Endodermal cell (in vitro differentiated cells): ENCODE measurements at places on chromosomes 5 and 9.

DNA sequence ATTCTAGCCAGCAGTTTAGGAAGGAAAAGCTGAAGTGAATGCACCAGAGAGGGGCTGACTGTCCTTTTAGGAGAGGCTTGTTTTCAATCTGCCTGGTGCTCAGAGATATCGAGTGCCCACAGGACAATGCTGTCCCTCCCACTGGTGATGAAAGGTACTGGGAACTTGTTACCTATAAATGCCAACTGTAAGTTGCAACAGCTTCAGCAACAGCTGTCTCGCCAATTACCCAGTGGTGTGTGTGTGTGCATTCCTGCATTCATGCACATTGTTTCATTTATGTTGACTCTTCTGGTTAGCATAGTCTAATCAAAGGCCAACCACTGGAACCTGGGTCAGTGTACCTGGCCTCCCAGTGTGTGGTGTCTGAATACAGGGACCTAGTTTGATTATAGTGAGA lies 161.1 kb downstream of the CSNK1G3 start:
- DNase-seq, result peak; percentile 45

GRCh38 chr9:69572611-69573010 lies 99.6 kb downstream of the APBA1 start:
- no peak for DNase-seq

DNA sequence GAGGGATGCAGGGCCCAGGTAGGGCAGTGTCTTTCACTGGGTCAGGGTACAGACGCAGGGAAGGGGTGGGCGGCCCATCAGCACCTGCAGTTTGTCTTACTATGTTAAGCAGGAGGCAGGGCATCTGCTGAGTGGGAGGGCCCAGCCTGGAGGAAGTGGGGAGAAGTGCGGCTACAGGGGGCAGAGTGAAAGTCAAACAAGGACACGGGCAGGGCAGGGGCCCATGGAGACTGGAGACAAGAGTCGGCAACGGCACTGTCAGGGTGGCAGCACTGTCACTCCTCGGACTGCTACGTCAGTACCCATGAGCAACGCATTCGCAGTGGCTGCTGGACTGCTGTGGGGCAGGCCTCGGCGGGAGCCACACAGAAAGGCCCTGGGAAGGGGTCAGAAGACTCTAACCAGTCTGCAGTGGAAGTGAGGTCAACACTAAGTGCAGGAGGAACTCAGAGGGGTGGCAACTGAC lies 19.7 kb downstream of the CAMSAP1 start:
- peak; percentile 87 for DNase-seq

GRCh38 chr5:115352571-115352970 lies 56.1 kb upstream of the CCDC112 start:
- DNase-seq, result no peak

- DNase-seq, result no peak
These were observed 6.6 kb downstream of the POU4F3 start for GRCh38 chr5:146345240-146345577.

- DNase-seq, result no peak
These were observed 17.4 kb upstream of the KCNIP1 start for GRCh38 chr5:170486371-170486770.

DNA sequence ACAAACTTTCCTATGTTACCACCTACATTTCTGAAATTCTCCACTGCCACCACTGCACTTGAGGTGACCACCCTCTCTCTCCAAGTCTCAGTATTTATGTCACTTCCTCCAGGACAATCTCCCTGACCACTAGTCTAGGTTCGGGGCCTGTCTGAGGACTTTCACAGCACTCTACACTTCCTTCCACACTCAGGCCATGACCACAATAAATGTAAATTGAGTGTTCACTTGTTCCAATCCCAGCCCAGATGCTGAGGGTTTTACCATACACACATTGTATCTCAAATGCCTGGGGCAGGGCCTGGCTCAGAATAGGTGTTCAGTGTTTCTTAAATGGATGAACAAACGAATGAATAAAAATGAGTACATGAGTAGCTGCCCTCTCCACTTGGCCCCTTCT lies 26.9 kb upstream of the CCNG1 start:
- DNase-seq, result no peak

DNA sequence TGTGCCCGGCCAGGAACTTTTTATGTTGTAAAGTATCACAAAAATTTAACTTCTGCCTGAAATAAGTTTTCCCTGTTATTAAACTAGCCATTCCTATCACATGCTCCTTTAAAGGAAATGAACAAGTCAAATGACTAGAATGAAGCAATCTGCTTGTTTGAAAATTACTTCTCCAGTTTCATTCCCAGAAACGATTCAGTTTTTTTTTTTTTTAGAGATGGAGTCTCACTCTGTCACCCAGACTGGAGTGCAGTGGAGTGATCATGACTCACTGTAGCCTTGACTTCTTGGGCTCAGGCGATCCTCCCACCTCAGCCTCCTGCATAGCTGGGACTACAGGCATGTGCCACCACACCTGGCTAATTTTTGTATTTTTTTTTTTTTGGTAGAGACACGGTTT lies 13.3 kb upstream of the GNG10 start:
- DNase-seq, result no peak

DNA sequence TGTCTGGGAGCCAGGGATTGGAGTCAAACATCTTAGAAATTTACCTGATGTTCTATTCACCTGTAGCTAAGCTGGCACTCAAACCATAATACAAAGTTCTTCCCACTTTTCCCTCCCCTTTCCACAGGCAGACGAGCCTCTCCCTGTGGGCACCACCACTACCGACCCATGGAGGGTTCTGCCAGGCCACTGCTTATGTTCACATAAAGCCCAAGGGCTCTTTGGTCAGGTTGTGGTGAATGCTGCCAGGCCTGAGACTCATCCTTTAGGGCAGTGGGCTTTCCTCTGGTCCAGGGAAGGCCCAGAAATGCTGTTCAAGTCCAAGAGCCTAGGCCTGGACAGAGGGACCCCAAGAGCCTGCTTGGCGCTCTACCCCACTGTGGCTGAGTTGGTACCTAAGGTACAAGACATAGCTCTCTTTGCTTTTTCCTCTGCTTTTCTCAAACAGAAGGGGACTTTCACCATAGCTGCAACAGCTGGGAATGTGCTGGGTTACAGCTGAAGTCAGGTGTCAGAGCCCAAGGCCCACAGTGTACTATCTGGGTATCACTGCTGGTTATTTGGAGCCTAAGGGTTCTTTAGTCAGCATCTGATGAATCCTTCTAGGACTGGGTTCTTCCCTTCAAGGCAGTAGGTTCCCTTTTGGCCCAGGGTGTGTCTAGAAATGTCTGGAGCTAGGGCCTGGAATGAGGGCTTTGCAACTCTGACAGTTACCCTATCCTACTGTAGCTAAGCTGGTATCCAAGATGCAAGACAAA lies 620.1 kb downstream of the TLE1 start:
- DNase-seq, result no peak

DNA sequence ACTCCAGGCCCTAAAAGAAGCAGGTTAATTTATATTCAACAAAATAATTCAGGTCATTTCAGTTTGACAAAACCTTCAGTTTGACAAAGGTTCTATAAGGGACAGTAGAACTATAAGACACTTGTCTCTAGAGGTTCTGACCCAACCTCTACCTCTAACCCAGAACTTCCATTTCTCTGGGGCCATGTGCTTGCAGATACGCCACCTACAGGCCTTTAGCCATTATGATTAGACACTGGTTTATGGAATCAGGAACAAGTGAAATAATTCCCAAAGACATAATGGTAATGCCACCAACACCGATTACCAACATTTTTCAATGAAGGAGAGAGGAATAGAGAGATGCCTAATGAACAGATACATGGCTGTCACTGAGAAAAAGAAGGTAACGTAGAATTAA lies 733.9 kb downstream of the PRELID2 start:
- no peak for DNase-seq

DNA sequence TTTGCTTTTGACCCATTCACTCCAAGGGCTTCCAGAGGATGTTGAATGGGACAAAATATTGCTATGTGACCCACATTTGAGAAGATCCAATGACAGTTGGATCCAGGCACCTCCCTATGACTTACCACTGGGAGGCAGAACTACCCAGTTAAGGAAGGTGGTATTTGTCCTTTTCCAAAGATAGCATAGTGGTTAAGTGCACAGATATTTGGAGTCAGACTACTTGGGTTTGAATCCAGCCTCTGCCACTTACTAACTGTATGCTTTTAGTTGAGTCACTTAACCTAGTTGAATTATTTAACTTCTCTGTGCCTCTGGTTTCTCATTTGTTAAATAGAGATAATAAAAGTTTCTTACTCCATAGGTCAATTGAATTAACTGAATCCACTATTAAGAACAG lies 74.5 kb upstream of the PALM2AKAP2 start:
- DNase-seq, result no peak

- no peak for DNase-seq
These were observed 105.0 kb downstream of the ACER2 start for GRCh38 chr9:19513671-19514275.

GRCh38 chr5:141528291-141528984 lies 39.6 kb downstream of the PCDHGC5 start:
- DNase-seq, result no peak

DNA sequence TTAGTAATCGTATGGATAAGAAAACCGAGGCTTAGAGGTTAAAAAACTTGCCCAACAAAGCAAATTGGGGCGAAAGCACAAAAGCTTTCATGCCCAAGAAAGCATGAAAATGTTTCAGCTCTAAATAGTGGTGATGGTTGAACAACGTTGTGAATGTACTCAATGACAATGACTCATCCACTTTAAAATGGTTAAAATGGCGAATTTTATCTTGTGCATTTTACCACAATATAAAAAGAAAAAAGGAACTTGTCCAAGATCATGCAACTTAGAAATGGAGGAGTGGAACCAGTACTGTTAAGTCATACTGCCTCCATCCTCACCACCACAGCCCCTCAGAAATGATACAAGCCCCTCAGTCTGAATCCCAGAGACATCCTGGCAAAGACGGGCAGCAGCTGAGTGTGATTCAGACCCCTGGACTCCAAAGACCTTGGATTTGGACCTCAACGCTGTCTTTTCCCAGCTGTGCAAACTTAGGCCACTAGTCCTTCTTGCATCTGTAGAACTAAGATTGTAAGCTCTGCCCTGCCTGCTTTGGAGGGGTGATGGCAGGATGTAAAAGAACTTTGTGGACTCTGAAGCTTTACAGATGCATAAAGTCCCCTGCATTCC lies 158.4 kb downstream of the GABBR2 start:
- peak; percentile 27 for DNase-seq

DNA sequence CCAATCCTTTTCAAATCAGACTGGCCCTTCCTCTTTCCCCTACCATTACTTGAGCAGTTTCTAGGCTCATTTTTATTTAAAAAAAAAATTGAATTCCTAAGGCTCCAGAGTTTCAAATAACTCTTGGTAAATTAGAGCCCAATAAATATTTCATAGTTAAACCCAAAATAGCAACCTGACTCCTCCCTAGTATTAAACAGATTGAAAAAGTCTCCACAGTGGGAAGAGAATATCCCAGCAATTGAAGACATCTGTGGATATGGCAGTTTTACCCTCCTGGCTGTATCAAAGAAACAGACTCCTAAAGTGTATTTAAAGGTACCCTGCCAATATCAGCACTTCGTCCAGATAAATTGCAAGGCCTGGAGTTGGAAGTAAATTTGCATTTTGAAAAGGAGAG lies 52.7 kb upstream of the GDNF start:
- DNase-seq, result no peak

- no peak for DNase-seq
These were observed 73.6 kb downstream of the C9orf153 start for GRCh38 chr9:86185872-86186271.

- no peak for DNase-seq
These were observed 178.8 kb upstream of the HAPLN1 start for GRCh38 chr5:83899326-83899970.

- no peak for DNase-seq
These were observed 14.0 kb upstream of the PHYHD1 start for GRCh38 chr9:128906741-128907140.

DNA sequence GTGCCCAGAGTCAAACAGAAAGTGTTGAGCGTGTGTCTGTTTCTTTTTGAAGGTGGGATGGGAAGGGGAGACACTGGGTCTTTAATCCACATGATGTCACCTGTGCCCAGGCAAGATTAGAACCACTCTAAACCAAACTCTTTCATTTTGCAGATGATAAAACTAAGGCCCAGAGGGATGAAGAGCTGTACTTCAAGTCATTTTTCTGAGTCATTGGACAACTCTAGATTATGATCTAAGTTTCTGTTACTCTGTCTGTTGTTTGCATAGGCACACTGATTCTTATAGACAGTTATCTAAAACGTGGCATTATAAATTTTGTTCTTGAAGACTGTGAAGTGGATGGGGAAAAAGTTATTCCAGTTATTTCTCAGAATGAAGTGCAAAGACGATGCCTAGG lies 48.8 kb downstream of the MAST4 start:
- DNase-seq, result no peak

DNA sequence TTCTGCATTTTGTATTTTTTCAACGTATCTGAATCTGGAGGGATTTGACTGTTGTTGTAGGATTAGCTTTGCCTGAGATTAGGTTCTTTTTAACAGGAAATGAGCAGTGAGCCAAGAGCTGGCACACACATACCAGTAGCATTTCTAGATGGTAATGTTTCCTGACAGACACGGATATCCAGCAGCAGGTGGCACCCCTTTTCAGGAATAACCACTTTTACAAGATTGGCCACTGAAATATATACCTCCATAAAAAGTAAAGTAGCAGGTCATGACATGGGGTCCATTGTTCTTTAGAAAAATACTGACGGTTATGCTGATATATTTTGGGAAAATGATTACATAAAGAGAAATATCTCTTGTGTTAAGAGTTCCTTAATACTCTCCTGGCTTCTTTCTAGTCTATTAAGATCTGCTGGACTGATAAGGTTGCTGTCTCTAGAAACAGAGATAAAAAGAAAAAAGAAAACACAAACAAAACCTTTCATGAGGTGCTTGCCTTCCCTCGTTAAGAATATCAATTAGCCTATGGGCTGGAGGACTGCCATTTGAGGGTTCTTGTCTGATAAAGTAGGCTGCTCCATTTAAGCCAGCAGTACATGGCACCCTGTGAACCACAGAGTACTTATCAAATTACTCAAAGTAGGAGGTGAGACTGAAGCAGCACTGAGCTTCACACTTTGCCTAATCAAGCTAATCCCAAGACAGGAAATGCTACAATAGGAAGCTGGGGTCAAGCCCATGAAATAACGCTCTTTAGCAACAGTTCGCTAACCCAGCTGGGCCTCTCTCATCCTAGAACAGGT lies 101.6 kb upstream of the PCA3 start:
- DNase-seq, result peak; percentile 76

DNA sequence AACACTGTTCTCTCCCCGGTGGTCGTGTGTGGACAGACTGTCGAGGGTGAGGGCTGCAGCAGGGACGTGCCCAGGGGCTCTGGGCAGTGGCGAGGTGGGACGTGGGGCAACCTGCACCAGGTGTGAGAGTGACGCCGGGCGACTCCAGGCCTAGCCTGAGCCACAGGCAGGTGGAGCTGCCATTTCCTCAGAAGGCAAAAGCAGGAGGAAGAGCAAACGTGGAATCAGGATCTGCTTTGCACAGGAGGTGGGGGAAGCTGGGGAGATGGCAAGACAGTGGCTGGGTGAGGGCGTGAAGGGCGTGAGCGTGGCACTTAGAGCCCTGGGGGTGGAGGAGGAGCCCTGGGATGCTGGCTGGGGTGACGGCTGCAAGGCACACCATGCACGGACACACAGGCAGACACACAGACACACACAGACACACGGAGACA lies 39.6 kb upstream of the NSMF start:
- DNase-seq, result no peak

GRCh38 chr5:95850391-95850894 lies 27.9 kb upstream of the GLRX start:
- no peak for DNase-seq

GRCh38 chr9:16368237-16369087 lies 502.0 kb downstream of the BNC2 start:
- DNase-seq, result peak; percentile 69

- no peak for DNase-seq
These were observed 130.0 kb upstream of the NR3C1 start for GRCh38 chr5:143533475-143533874.
